ENCODE measurements at places on chromosomes 16 and 17. TPM values are rescaled to one million over a fixed set of nuclear protein-coding genes. Genes with fewer than 3 reads are reported as not detected.

Gene KRT12
- total RNA-seq: not detected

DNA sequence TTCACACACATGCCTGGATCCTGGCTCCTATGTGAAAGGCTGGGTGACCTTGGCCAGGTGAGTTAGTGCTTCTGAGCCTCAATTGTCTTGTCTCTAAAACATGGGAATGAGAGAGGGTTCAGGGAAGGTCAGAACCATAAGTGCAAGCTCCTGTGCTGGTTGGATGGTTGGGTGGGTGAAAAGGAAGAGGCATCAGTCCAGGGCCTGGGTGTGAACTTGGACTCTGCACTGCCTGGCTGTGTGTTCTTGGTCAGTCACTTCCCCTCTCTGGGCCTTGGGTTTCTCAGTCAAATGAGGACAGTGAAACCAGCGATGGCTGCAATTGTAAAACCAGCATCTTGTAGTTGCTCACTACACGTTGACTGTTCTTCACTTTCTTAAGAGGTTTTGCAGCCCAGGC lies 643 bp upstream of the KCNG4 start:
- DNase-seq: no peak

Gene SMCR8
- 17.8 TPM for total RNA-seq

Gene DPEP3
- not detected for total RNA-seq

GRCh38 chr16:53752560-53752959 lies 48.6 kb downstream of the FTO start:
- no peak for DNase-seq

- no peak for DNase-seq
Observed at GRCh38 chr17:53516636-53517035, 306.1 kb upstream of the KIF2B start.

DNA sequence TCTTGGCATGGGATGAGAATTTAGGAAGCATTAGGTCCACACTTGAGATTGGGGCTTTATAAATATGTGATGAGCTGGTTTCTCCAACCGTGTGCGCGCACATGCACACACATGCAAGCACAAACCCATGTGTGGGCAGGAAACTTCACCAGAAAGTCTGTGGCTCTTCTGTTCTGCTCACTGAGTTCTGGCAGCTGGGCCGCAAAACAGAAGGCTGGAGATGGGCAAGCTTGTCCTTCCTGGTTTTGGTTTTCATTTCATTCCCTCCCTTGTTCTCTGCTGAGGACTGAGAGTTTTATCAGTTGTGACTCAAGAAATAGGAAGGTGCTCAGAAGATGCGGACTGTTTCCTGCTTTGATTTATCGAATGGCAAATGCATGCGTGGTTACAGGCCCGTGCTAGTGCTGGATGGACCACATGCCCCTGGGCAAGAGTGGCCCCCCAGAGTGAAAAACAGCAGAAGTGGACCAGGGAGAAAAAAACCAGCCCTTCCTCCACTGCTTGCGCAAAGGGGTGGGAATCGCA lies 14.1 kb downstream of the MAP3K14 start:
- DNase-seq: no peak

Gene ZACN
- total RNA-seq: not detected

Gene KRTAP4-1
- total RNA-seq: not detected

DNA sequence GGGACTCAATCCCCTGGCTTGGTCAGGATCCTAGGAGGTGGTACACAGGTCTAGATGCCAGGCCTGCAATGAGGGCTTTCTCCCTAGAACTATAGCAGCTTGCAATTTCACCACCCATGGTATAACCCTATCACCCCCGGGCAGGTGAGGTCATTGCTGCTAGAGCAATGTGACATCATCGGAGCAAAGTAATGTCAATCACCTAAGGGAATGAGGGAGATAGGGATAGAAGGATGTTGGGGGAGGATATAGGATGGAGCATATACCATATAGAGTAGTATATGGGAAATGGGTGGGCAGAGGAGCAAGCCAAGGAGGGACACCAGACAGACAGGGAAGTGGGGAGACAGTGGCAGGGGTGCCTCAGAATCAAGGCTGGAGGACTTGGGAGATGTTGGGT lies 3.3 kb downstream of the KCNH4 start:
- no peak for DNase-seq

DNA sequence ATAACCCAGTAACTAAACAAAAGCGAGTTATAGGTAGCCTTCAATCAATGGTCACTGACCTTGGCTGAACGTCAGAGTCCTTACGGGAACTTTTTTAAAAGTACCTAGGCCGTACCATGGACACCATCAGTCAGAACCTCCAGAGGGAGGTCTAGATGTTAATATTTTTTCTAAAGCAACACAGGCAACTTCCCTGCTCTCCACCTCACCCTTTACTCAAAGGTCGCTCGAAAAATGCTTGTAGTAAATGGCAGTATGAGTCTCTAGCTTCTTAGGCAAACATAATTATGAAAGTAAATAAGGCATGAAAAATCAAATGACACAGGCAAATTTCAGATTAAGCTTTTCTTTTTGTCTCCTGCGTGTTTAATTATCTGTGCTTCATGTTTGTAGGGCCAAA lies 82.1 kb downstream of the SLC39A11 start:
- DNase-seq: no peak

Gene TSNAXIP1
- 0.20 TPM for total RNA-seq

GRCh38 chr16:23282568-23282967 lies 19.5 kb upstream of the SCNN1B start:
- DNase-seq: no peak

Gene MAP3K14
- 2.0 TPM for total RNA-seq

Gene P2RX5
- 0.13 TPM for total RNA-seq

Gene NEUROD2
- not detected for total RNA-seq

GRCh38 chr17:19647697-19648474 lies 665 bp upstream of the ALDH3A2 start:
- DNase-seq: peak; percentile 26

Gene PRCD
- 0.35 TPM for total RNA-seq

GRCh38 chr16:23611936-23612335 lies 15.8 kb upstream of the NDUFAB1 start:
- no peak for DNase-seq

DNA sequence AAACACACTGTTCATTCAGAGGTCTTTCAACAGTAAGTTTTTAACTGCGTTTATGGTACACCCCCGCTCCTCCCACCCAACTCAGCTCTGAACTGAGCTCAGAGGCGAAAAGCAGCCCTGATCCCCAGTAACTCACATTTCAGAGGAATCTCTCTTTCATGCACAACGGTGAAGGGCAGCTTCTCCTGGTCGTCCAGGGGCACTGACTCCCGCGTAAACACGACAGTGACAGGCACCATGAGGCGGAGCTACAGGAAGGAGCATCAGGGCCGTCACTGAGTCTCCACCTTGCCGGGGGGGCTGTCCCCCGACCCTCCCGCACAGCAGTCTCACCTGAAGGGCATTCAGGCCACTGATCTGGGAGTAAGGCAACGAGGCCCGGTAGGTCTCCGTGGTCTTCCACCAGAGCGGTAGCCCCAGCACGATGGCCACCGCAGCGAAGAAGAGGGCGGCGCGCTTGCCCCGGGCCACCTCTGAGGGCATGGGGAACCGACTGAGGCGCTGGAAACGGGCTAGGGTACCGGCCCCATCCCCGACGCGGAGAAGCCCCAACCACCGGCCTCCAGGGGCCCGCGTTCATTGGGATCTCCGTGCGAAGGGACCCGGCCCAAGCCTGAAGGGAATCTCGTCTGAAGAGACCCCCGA lies 486 bp downstream of the PIGS start:
- DNase-seq: no peak

Gene RNF112
- 0.07 TPM for total RNA-seq

All from pulmonary artery endothelial cell (primary cell).